GM10248 (cell line): ENCODE measurements at places on chromosomes 5 and 9.

GRCh38 chr5:112371067-112371466 lies 48.0 kb downstream of the EPB41L4A start:
- no peak for DNase-seq

DNA sequence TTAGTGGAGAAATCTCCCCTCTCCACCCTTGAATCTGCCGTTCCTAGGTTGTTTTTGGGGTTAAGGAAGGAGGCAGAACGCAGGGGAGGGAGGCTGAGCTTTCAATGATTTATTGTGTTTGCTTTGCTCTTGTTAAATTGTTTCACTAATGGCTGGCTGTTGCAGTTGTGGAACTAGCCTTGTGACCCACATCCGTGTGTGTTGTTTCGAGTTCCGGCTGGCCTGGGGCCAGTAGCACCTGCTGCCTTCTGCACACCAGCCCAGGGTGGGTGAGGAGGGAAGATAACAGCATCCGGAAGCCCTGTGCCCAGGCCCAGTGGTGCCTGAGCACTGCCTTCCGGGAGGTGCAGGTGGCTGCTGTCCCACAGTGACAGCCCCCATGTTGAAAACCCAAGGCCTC lies 3.6 kb downstream of the ERGIC1 start:
- peak; percentile 73 for DNase-seq

DNA sequence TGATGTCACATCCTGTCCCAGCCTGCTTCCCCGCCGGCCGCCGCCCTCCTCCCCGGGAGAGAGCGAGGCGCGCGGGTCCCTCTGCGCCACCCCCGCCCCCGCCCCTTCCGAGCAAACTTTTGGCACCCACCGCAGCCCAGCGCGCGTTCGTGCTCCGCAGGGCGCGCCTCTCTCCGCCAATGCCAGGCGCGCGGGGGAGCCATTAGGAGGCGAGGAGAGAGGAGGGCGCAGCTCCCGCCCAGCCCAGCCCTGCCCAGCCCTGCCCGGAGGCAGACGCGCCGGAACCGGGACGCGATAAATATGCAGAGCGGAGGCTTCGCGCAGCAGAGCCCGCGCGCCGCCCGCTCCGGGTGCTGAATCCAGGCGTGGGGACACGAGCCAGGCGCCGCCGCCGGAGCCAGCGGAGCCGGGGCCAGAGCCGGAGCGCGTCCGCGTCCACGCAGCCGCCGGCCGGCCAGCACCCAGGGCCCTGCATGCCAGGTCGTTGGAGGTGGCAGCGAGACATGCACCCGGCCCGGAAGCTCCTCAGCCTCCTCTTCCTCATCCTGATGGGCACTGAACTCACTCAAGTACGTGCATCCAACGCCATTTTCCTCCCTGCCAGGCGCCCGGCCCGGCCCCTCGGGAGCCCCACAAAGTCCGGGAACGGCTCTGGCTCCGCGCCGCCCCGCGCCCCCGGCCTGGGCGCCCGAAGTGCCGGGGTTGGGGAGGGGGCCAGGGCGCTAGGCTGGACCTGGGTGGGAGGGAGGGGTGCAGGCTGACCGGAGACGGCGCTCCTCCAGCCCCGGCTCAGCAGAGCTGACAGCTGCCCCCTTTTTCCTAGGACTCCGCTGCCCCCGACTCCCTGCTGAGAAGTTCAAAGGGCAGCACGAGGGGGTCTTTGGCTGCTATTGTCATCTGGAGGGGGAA lies 12.0 kb upstream of the OLFM1 start:
- no peak for DNase-seq

- DNase-seq, result no peak
Measured at GRCh38 chr9:133148199-133149129, 15.2 kb downstream of the GBGT1 start.

DNA sequence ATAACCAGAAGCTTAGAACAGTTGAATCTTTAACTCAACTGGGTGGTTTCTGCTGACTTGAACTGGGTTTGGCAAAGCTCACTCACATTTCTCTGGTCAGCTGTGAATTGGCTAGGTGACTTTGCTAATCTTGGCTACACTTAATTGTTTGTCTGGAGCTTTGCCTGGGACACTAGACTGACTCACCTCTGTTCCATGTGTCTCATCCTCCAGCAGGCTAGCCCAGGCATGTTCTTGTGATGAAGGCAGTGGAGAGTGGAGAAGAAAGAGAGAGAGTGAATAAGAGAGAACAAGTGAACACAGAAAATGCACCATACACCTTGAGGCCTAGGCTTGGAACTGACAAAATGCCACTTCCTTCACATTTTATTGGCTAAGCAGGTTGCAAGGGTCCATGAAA lies 32.6 kb downstream of the SPATA31D1 start:
- no peak for DNase-seq

GRCh38 chr5:75756981-75757380 lies 39.7 kb upstream of the POC5 start:
- DNase-seq, result no peak

DNA sequence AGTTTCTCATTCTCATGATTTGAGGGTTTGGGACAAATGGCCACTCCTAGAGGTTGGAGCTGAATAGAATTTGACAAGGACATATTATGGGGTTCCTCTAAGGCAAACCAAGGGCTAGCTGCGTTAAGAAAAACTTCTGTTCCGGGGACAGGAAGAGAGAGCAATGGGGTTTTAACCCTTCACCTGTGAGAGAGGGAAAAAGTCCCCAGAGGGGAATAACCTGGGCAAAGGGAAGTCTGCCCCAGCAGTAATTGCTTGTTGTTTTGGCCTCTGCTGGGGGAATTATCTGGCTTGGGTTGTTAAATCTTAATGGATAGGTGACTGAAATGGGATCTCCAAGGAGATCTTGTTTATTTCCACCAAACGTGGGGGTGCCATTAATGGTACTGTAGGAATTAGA lies 110.1 kb upstream of the MOCS2 start:
- DNase-seq, result no peak

DNA sequence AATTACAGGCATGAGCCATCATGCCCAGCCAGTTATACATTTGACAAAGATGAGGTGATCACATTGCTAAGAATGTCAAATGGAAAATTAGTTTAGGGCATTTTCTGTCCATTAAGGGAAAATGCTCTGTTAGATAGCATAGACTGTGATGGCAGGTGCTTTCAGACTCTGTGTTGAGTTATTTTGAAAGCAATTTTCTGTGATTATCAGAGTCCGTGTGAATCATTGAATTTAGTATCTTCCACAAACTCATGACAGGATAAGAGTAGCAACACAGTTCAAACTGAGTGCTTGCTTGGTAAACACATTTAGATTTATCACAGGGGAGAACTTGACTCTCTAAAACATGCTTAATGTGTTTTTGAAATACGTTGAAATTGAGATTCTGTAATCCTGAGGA lies 69.0 kb downstream of the GAPVD1 start:
- DNase-seq, result no peak

GRCh38 chr5:156799171-156799570 lies 50.9 kb upstream of the PPP1R2B start:
- no peak for DNase-seq

GRCh38 chr9:134666831-134667230 lies 25.2 kb downstream of the COL5A1 start:
- no peak for DNase-seq

GRCh38 chr9:136721339-136722092 lies 9.1 kb downstream of the DIPK1B start:
- DNase-seq, result no peak

GRCh38 chr9:14869671-14870070 lies 40.6 kb downstream of the FREM1 start:
- no peak for DNase-seq

- no peak for DNase-seq
Measured at GRCh38 chr9:35415402-35416097, 74.4 kb upstream of the RUSC2 start.

DNA sequence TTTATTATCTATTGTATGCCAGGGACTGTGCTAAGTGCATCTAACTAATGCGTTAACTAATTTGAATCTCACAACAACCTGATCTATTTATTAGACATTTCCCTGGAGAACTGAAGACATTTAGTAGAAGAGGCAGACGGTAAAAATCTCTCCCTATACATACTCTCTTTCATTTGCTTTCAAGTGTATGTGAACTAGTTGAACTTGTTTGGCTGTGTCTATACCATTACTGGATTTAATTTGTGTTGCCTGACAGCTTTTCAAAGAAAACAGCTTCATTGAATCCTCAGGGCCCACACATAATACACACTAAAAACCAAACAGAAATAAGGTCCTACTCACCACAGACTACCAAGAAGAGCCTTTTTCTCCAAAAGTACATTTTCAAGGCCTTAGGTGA lies 133.6 kb upstream of the NR3C1 start:
- DNase-seq, result no peak

- DNase-seq, result peak; percentile 70
Measured at GRCh38 chr5:69414885-69415583, at the start of gene MARVELD2. TSS of gene MARVELD2 (plus strand) at chr5:69415116. CDS start at chr5:69419386, 4,270 bp downstream.
